ENCODE measurements at places on chromosomes 16 and 17.

- DNase-seq: no peak
These were observed 10.0 kb upstream of the CISD3 start for GRCh38 chr17:38719943-38720641.

DNA sequence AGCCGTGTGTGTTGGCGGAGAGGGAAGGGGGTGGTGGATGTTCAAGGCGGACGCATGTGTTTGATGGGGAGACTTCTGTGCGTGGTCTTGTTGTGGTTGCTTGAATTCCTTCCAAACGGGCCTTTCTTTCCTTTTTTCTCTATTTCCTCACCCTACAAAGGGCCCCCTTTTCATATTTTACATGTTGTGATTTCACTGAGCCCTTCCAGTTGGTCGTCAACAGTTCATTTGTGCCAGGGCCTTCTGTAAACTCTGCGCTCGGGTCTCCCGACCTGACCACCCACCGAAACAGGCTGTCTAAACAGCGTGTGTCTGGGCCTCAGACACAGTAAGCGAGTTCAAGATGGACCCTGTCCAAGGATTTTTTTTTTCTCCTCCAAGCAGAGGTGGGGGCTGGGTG, 228.4 kb downstream of the IRF8 start:
- no peak for DNase-seq

- no peak for DNase-seq
These were observed 215.7 kb upstream of the CACNG5 start for GRCh38 chr17:66619206-66619605.

- DNase-seq: no peak
These were observed 95.7 kb downstream of the SLC39A11 start for GRCh38 chr17:72996791-72997190.

- DNase-seq: no peak
These were observed 15.7 kb downstream of the TMEM94 start for GRCh38 chr17:75472119-75472518.

DNA sequence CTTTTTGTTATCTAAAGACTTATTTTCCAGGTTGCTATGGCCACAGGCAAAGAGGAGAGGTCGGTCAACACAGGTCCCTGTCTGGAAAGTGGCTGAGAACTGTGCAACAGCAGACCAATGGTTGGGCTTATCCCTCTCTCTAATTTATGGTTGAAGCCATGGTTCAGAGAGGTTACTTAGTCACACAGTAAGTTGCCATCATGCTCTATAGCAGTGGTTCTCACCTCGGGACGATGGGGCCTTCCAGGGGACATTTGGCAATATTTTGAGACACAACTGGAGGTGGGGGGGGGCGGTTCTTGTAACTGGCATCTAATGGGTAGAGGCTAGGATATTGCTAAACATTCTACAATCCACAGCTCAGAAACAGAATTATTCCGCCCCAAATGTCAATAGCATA, 842 bp upstream of the LDAF1 start:
- DNase-seq: no peak

DNA sequence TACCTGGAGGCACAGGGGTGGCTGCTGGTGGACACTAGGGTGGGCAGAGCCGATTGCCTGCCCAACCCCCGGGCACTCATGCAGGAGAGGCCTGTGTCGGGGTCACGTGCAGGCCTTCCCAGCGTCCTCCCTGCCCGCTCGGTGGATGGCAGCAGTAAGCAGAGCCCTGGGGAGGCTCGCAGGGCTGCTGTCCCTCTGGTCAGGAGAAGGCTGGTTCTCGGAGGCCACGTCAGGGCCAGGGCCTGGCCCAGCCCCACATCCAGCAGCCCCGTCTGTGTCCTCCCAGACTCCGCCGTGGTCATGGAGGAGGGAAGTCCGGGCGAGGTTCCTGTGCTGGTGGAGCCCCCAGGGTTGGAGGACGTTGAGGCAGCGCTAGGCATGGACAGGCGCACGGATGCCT, 35.6 kb downstream of the TSC2 start:
- no peak for DNase-seq

DNA sequence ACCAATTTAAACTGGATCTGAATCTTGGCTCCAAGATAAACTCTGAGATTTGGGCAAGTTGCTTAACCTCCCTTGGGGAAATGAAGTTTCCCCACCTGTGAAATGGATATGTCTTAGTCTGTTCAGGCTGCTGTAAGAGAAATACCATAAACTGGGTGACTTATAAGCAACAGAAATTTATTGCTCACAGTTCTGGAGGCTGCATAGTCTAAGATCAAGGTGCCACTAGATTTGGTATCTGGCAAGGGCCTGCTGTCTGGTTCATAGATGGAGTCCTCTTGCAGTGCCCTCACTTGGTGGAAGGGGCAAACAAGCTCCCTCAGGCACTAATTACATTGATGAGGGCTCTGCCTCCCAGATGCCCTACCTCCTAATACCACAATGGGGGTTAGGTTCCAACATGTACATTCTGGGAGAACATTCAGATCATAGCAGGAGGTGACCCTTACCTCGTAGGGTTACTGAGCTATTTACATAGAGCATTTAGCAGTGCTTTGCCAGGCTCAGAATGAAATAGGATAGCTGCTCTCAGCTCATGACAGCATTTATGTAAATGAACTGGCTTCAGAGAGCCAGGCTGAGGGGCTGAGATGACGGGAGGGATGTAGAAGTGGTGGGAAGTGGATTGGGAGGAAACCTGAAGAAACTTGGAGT, 83.9 kb downstream of the SPECC1 start:
- DNase-seq: no peak
